ENCODE measurements at places on chromosomes 16 and 17. TPM values are rescaled to one million over a fixed set of nuclear protein-coding genes. Genes with fewer than 3 reads are reported as not detected.

DNA sequence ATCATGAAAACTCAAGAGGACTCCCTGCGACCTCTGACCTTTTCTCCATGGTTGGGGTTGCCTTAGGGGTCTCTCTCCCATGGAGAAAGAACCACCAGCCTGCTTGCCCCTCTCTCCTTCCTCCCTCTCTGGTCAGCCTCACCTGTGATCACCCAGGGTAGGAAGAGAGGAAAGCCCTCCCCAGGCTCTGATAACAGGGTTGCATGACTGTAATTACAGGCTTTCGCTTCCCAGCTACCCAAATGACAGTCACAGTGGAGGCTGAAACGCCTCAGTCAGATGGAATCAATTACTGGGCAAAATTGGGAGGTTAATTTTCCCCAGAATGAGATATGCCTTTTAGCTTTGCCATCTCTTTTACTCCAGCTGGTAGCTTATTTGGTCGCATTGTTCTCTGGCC is 265.8 kb upstream of the SOX9 start:
- no peak for DNase-seq

GRCh38 chr17:61122326-61122913 is 277.2 kb upstream of the TBX2 start:
- DNase-seq: no peak

DNA sequence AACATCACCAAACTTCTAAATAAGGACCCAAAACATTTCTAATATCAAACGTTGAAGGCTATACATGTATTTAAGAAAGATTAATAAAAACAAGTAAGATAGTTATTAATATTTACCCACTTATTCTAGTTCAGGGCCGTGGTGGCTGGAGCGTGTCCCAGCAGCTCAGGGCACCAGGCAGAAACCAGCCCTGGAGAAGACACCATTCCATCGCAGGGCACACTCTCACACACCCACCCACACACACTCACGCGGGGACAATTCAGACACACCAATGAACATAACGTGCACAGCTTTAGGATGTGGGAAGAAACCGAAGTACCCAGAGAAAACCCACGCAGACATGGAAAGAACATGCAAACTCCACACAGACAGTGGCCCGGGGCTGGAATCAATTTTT is 13.5 kb downstream of the C17orf67 start:
- no peak for DNase-seq

The TMEM238L gene
- total RNA-seq: not detected

- DNase-seq: no peak
Observed at GRCh38 chr16:13835935-13836730, 83.8 kb upstream of the ERCC4 start.

DNA sequence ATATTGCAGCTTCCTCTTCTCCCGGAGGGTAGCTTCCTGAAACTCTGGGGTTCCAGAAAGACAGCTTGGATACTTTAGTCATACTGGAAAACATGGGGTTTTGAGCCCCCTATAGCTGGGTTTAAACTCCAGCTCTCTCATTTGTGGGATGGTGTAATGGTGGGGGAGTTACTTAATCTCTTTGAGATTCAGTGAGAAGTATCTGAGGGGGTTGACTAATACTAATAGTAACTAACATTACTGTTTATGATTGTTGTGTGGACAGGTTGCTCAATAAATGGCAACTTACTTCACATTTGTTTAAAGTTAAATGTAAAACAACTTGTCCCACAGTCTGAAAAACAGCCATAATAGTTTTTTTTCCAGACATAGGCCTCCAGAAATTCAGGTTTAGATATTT is 5.1 kb upstream of the SUZ12 start:
- DNase-seq: no peak

GRCh38 chr16:50088302-50088701 is 22.5 kb downstream of the HEATR3 start:
- DNase-seq: no peak

DNA sequence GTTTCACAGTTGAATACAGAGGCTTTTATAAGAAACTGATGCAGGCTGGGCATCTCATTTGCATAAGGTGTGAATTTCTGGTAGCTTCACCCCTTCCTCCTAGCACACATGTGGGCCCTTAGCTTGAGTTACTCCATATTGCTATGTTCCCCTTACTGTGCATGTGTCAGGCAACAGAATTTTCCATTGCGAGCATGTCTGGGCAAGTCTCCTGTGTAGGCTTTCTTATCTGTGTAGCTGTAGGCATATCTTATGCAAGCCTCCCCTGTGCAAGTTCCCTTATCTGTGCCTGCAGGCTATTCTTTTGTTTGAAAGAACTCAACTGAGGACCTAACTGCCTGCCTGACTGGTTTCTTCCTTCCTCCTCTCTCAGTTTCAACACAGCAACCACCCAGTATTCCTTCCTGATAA is 597.4 kb upstream of the CDH5 start:
- no peak for DNase-seq

GRCh38 chr17:51955245-51955644 is 203.3 kb downstream of the CA10 start:
- no peak for DNase-seq

GRCh38 chr17:51261024-51261963 is 948 bp downstream of the UTP18 start:
- DNase-seq: peak; percentile 84

- no peak for DNase-seq
Observed at GRCh38 chr16:77297996-77298395, 98.8 kb downstream of the SYCE1L start.

The SNAI3 gene
- 2.9 TPM for total RNA-seq

DNA sequence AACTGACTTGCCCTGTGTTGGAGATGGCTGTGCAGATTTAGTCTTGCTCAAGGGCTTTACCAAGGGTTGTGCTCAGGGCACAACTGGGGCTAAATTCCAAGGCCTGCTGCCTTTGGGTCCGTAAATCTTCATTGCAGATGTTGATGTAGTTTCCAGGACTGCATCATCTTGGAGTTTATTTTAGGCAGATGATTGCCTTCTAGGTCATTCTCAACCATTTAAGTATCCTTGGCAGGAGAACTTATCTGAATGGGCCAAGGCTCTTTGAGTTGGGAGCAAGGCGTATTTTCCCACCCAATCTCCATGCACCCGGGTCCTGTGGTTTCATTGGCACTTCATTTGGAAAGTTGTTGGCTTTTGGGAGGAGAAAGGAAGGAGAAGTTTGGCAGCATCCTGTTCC is 200.3 kb downstream of the MSI2 start:
- no peak for DNase-seq

The HOXB9 gene
- not detected for total RNA-seq
